ENCODE measurements at places on chromosomes 2 and 18.

- DNase-seq, result no peak
Measured at GRCh38 chr18:56568986-56569385, 69.4 kb downstream of the TXNL1 start.

DNA sequence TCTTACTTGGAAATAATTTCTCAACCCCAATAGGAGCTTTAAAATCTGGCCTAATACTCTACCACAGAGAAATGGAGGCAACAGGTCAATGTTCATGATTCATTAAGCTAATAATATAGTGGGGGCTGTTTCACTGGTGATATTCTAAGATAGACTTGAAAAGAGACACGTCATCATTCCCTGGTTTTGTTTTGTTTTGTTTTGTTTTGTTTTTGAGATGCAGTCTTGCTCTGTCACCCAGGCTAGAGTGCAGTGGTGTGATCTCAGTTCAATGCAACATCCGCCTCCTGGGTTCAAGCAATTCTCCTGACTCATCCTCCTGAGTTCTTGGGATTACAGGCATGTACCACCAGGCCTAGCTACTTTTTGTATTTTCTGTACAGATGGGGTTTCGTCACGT, 37.5 kb upstream of the SOS1 start:
- DNase-seq, result no peak

DNA sequence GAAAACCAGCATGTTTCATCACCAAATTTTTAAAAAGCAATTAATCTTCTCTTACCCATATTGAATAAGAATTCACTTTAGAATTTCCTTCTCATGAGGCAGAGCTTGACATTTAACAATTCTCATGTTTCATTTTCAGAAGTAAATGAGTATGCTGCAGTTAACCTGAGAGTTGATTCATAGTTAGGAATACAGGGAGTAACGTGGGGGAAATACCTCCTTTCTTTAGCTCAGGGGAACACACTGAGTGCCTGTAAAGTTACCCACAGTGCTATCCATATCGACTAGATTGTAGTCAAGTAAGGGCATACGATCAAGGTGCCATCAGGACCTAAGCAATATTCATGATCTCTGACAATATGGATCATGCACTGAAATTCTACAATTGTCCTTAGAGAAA, 38.9 kb upstream of the ATIC start:
- DNase-seq, result no peak

DNA sequence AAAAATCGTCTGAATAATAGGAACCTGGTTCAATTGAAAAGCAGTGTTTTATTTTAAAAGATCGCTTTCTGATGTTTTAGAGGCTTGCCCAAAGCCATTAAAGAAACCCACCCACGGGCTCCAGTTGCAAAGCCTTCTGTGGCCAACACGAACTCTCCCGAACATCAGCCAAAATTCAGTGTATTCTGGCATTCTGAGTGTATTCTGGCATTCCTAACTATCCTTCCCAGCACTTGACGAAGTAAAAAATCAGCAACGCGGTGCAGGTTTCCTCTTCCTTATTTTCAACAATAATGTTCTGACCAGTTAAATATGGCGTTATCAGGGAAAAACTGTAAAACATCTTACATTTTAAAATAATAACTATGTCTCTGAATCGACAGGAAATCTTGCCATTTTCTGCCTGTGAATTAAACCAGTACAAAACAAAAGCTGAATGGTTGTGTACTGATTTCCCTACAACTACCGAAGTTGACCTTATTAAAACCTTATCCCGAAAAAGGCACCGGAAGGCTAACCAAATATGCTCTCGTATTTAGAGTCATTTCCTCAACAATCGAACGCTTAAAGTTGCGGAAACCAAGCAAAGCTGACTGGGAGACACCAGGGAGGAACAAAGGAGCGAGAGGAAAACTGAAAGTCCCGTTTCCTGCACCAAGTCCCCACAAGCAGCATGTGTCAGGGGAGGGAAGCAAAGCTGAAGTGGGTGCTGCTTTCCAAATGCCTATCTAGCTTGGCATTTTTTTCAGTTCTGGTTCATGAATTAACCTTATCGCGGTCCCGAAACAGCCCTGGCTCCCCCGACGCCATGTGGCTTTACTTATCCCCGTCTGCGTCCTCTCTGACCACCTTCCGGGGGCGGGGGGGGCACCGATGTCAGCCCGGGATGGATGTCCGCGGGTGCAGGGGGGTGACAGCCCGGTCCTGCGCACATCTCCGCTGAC, 44.3 kb downstream of the ZNF516 start:
- DNase-seq, result peak; percentile 13

DNA sequence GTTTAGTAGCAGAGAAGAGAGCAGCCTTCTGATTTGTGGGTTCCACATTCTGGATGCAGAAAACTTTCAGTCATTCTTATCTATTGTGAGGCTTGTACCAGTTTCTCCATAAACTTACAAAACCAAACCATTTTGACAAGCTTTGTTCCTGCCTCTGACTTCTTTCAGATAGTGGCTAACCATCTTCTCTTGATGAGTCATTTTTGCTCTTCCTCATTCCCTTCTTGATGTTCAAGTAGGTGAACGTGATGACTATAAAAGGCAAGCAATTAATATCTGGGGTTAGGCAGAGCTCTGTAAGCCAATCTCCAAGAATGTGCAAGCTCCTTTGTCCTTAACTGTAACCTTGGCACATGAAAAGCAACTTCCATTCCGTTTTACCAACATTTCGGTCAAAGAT, 2083.1 kb upstream of the PIK3C3 start:
- DNase-seq, result no peak

- DNase-seq, result no peak
Measured at GRCh38 chr2:190468814-190469569, 60.8 kb downstream of the MFSD6 start.

GRCh38 chr2:44706681-44707553, 234.6 kb upstream of the SIX3 start:
- DNase-seq, result no peak

DNA sequence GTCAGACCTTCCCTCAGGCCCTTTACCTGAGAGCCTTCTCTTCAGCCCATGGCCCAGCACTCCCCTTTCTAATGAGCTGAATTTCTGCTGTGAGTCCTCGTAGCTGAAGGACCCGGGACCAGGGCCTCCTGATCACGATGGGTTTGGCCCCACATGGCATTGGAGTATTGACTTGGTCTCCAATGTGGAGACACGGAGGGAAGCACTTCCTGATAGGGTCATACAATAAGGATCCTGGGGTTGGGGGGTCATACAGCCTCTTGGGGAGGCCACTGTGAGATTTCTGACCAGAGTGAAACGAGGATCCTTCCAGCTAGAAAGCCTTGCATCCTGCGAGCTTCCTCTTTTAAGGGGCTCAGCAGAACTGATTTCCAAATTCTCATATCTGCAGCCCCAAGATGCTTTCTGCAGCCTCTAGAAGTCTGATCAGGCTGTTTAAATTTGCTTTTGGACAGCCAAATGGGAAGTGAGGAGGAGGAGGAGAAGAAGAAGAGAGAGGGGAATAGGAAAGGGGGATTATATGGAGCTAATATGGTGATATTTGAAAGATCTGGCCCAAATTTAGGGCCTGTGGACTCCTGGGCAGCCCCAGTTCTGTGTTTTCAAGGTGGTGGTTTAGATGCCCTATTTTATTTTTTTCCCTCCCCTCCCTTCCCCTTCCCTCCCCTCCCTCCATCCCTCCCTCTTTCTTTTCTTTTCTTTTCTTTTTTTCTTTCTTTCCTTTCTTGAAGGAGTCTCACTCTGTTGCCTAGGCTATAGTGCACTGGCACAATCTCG, 38.9 kb downstream of the RHOB start:
- DNase-seq, result no peak

GRCh38 chr2:235630718-235631296, 137.0 kb downstream of the AGAP1 start:
- DNase-seq, result no peak

All from iPS DF 6.9 (cell line).